ENCODE measurements at places on chromosomes 12 and 14.

DNA sequence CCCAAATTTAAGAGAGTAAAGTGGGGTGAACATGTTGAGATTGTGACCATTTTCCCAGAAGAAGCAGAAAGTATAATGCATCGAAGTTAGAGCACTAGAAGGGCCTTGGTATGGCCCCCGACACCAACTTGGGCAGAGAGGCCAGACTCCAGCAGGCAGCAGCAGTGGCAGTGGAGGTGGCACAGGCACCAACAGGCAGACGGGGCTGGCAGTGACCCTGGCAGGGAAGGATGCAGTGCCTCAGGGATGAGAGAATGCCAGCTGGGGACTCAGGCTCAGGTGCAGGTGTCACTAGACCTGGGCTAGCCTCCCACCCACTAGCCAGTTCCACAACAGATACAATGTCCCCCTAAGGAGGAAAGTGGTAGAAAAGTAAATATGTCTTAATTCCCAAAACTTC, 27.7 kb upstream of the AMIGO2 start:
- no peak for DNase-seq

- no peak for DNase-seq
Measured at GRCh38 chr12:33560653-33561208, 121.1 kb upstream of the SYT10 start.

GRCh38 chr14:89303456-89304435, 113.3 kb downstream of the FOXN3 start:
- no peak for DNase-seq

- no peak for DNase-seq
Measured at GRCh38 chr14:66131111-66131510, 355.1 kb upstream of the CCDC196 start.

DNA sequence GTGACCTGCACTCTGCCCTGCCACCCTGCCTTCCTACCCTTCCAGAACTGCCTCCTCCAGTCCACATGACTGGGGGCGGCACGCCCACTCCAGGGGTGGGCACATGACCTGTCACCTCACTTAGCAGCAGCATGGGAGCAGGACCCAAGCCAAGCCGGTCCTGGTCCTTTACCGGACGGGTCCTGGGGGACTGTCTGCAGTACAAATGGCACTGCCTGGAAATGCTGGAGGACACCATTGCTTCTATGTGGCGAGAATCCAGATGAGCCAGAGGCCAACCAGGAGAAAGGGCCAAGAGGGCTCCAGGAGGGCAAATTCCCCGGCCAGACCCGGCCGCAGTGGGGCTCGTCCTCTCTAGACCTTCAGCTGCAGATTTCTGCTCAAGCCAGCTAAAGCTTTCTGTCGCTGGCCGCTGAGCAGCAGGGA, 33.1 kb downstream of the ITPK1 start:
- DNase-seq, result no peak

DNA sequence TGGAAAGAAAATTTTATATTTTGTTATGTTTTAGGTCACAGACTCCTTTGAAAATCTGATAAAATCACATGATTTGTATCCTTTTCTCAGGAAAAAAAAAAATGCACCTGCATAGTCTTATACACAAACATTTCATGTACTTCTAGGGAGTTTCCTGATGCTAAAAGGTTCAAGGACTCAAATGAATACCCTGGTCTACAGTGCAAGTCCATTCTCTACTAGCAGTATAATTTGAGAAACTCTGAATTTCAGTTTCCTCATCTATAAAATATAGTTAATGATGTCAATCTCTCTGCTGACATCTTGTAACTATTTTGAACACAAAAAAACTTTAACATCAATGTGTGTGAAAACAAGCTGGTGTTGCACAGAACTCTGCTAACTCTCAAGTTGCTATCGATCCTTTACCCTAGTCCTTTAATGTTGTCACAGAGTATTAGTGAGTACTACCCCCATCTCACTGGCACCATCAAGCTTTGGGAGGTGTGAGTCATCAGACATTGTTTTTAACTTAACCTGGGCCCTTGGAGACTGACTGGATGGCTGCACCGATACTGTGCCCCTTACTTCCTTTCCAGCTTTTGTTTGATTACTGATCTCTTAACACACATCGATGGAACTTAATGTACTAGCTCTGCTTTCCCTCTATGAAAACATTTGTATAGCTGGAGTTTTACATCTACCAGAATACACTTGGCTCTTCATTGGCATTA, 251.9 kb upstream of the SOX5 start:
- no peak for DNase-seq

DNA sequence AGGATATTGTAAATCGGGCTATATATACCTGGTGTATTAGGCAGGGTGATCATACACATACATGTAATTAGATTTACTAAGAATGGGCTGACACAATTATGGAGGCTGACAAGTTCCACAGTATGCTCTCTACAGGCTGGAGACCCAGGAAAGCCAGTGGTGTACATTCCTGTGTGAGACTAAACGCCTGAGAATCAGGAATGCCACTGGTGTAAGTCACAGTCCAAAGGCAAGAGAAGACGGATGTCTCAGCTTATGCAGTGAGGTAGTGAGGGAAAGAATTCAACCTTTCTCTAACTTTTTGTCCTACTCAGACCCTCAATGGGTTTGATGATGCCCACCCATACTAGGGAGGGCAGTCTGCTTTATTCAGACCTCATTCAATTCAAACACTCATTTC, 57.1 kb downstream of the METTL25 start:
- DNase-seq, result no peak

- no peak for DNase-seq
Measured at GRCh38 chr12:3545121-3545796, 54.3 kb downstream of the PRMT8 start.

GRCh38 chr12:779745-780734, 27.7 kb downstream of the WNK1 start:
- no peak for DNase-seq

GRCh38 chr14:105389976-105390848, 8.1 kb upstream of the TEX22 start:
- DNase-seq, result peak; percentile 19

GRCh38 chr14:104741803-104742251, 11.1 kb upstream of the SIVA1 start:
- DNase-seq, result no peak

DNA sequence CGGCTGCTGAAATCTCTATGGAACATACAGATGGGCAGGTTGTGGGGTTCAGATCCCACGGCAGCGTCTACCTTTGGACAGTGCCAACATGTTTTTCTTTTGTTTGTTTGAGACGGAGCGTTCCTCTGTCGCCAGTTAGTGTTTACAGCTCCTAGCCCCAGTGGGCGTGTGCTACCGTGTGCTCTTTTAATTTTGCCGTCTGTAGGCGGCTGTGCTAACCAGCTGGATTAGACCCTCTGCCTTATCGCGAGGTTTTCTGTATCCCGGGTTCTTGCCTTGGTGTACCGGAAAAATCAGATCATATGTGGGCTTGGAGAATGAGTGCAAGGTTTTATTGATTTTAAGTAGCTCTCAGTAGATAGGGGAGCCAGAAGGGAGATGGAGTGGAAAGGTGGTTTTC, 9.8 kb upstream of the GALNT6 start:
- DNase-seq, result no peak

DNA sequence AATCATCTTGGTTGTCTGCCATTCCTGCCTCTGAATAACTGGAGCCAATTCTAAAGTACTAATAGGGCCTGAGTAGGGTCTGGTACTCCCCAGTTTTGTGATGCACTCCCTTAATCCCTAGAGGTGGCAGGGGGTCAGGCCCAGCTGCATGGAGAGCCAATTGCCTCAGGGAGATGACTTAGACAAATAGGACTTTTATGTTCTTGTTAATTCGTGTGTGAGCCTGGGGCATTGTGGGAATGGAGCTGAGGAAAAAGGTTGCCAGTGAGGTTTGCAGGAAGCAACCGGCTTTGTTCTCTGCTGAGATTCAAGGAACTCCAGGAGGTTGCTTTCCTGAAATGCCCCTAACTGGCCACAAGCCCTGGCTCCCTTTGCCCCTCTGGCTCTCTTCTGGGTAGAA, 6.8 kb upstream of the DCD start:
- DNase-seq, result no peak

- no peak for DNase-seq
Measured at GRCh38 chr14:100470523-100470897, 116.7 kb downstream of the BEGAIN start.

DNA sequence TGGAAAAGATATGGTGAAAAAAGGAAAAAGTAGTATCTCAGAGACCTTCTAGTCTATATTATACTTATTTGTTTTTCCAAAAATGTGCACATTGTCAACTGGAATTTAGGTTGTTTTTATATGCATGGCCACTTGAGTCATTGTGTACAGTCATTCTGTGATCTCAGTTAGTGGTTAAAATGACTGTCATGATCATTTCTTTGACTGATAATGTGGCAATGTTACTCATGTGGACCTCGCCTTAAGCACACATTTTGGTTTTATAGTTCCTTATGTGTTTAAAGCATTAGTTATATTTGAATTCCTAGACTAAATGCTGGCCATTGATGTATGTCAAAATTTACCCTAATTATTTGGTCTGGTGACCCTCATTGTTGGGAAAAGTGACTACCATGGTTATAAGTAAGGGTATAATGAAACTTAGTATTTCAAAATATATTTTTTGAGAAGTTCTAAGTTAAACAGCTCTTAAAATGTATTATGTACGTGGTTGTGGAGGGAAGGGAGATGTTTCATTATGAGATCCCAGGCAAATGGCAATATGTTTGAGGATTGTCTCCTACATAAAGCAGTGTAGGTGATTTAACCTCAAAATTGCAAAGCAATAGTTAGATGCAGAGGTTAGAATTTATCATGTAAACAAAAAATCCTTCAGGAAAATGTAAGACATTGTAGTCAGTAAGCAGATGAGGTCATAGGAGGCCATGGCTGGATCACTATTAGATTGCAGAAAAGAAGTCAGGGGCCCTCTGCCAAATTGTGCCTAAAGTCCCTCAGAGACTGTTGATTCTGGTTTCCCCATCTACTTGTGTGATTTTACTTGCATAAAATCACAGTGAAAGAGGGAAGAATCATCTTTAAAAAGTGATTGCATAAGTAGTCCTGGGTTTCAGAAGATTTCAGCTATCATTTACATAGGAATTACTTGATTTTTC, 17.5 kb downstream of the PNMA1 start:
- no peak for DNase-seq

Data from Jurkat, Clone E6-1 (cell line).